NB4 (cell line): ENCODE measurements at places on chromosomes 7 and 10.
A peak's percentile ranks its signal among the peaks of the same experiment; 100 is the strongest.

DNA sequence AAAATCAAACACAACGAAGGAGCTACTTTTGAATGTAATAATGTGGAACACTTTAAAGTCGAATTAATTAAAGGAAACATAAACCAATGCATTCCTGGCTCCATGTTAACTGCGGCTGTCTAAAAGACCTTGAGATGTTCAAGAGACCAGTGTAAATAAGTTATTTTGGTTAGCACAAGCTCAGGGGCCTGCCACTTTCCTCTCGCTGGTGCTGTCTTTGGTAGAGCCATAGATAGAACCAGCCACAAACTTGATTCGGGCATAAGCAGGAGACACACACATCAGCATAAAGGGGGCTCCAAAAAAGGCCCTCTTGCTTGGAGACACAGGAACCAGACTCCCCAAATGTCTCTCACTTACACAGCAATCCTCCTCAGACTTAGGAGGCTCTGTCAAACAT, 121.6 kb upstream of the TBX20 start:
- DNase-seq: no peak

GRCh38 chr10:74337330-74338016, 186.5 kb downstream of the ADK start:
- DNase-seq: no peak

DNA sequence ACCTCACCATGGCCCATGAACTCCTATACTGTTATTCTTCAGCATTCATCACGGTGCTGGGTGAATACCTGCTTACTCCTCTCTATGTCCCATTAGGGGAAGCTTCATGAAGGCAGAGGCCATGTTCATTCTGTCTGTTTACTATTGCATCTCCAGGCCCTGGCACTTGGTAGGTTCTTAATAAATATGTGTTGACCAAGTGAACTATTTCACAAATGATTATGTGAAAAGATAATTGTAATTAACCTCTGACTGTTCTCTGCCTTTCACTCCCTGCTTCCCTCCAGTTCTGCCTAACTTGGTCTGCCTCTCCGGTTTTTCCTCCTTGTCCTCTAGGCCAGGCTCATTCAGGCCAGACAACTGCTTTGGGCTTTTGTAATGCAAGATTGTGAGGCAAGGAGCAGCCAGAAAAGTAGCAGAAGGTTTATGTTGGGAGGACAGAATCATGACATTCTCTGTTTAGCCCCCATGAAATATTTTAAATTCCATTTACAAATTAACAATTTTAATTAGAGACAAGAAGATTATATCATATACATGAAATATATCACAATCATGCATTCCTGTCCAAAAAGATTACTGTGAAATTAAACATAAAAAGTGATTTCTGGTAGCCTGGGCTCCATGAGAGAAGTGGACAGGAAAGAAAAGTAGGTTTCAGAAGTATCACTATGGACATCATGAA, 42.1 kb upstream of the PLXNA4 start:
- no peak for DNase-seq

DNA sequence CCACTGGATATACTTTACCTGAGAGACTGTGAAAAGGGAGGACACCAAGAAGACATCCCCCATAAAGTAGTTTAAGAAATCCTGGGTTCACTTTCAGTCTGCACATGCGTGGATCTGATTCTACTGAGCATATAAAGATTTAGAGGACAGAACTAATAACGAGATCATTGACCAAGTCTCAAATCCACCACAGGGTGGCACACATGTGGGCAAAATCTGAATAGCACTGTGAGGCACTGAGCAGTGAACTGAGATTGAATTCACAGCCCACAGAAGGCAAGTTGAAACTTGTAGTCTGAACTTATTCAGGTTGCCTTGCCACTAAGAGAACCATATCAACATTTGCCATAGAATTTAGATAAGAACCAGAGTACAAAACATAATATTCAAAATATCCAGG, 818.6 kb downstream of the GRID1 start:
- peak; percentile 23 for DNase-seq

DNA sequence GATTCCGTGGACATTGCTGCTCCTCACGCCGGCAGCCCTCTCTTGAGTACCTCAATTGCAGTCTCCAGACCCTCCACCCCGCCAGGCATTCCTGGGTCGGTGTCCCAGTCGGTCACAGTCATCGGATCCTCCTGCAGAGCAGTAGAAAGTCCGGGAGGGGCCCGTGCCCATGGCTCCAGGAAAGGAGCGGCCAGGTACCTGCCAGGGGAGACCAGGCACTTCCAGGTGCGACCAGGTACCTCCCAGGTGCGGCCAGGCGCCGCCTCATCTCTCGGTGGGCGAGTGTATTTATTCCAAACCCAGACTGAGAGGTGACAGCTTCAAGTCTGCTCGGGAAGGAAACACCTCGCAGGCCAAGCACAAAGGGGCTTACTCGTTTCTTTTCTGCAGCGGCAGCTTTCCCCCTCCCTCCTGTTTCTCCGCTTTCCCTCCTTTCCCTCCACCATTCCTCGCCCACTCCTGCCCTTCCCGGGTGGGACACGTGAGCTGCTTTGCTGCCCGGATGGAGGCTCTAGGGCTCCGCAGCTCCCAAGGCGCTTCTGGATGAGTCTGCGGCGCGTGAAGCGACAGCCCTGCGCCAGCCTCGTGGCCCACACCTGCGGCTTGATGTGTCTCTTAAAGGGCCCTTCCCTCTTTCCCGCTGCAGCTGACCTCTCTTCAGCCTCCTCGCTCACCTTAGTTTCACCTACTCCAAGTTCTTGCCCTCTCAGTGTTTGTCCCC, 39.4 kb upstream of the AGK start:
- DNase-seq: no peak

DNA sequence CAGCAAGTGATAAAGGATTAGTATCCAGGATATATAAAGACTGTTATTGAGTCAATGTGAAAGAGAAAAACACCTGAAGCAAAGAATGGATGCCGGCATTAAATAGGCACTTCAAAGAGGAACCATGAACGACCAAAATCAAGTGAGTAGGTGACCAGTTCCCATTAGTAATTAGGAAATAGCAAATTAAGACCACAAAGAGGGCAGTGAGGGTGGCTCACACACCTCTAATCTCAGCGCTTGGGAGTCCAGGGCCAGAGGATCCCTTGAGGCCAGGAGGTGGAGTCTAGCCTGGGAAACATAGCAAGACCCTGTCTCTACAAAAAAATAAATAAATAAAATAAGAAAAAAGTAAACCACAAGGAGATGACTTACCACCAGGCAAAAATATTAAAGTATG, 1.5 kb upstream of the ANTXRL start:
- DNase-seq: no peak

GRCh38 chr7:133593561-133593960, 340.7 kb downstream of the EXOC4 start:
- DNase-seq: no peak

DNA sequence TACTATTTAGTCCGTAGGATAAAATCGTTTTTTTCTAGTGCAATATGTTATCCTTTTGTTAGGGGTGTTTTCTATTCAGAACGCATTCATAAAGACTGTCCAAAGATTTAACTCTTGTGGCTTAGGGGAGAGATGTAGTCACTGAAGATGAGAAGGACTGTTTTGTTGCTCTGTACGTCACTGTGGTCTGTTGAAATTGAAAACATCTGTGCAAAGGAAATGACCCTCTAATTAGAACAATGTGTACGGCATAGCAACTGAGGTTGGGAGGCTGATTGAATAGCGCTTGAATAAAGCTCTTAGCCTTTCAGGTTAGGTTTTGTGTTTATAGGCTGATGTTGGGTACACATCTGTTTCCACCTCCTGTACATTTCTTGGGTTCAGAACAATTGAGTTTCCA, 453.4 kb upstream of the AKR1E2 start:
- no peak for DNase-seq

DNA sequence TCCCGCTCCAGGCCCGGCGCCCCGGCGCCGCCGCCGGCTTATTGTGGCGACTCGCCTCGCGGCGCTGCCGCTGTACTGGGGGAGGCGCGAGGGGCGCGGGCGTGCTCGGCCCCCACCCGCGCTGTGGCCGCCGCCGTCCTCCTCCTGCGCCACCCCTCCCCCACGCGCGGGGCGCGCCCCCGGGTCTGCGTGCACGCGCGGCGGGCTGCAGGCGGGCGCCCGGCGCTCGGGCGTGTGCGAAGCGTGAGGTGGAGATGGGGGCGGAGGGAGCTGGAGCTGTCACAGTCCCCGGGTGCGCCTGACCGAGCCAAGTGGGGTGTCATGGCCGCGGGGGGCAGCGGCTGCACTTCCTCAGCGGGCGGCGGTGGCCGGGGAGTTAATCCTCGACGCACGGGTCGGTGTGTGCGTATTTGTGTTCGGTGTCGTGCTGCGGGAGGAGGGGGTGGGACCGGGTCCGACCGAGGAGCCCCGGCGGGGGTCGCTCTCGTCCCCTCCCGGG, 672 bp downstream of the LCOR start:
- peak; percentile 85 for DNase-seq

DNA sequence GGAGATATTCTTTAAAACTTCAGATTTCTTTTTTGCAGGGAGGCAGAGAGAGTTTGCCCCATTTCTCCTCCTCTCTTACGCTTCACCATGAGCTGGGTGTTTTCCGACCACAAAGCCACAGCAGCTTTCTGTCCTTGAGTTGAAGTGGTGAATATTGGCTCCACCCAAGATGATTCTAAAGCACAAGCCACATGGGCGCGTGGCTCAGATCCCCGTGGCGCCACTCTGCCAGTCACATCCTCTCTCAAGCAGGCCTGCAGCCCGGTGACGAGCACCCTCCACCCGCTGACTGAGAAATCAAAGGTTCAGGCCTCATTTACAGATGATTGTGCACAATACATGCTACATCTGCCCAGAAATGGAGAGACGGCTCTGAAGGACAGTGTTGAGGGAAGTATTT, 27.6 kb upstream of the RNF32 start:
- DNase-seq: peak; percentile 30

- no peak for DNase-seq
These were observed 69.0 kb downstream of the CFAP46 start for GRCh38 chr10:132873395-132873794.

DNA sequence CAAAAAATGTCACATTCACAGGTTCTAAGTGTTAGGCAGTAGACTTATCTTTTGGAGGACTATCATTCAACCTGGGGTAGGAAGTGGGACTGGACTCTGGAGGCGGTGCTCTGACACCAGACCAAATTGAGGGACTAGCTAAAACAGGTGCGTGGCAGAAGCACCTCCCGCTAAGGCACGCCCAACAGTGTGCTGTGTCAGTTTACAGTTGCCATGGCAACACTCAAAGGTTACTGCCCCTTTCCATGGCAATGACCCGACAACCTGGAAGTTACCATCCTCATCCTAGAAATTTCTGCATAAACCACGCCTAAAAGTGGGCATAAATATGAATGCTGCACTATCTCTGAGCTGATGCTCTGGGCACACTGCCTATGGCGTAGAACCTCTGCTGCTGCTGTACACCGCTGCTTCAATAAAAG, 14.0 kb upstream of the BLNK start:
- no peak for DNase-seq

- no peak for DNase-seq
These were observed 155.4 kb downstream of the DIP2C start for GRCh38 chr10:534047-534566.

DNA sequence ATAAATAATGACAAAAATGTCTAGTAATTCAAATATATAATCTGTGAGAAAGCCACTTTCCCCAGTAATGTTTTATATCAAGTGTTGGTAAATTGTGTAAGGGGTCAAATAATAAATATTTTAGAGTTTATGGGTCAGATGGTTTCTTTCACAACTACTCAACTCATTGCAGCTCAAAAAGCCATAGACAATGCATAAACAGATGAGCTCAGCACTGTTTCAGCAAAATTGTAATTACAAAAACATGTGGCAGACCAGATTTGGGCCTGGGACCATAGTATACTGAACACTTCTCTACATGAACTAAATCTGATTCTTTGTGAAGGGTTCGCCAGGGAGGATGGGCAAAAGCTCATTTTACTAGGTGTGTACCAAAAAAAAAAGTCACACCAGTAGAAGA, 460.8 kb downstream of the NRG3 start:
- no peak for DNase-seq

GRCh38 chr7:129569811-129570215, 41.7 kb upstream of the NRF1 start:
- peak; percentile 40 for DNase-seq
